ENCODE measurements at places on chromosomes 4 and X.

DNA sequence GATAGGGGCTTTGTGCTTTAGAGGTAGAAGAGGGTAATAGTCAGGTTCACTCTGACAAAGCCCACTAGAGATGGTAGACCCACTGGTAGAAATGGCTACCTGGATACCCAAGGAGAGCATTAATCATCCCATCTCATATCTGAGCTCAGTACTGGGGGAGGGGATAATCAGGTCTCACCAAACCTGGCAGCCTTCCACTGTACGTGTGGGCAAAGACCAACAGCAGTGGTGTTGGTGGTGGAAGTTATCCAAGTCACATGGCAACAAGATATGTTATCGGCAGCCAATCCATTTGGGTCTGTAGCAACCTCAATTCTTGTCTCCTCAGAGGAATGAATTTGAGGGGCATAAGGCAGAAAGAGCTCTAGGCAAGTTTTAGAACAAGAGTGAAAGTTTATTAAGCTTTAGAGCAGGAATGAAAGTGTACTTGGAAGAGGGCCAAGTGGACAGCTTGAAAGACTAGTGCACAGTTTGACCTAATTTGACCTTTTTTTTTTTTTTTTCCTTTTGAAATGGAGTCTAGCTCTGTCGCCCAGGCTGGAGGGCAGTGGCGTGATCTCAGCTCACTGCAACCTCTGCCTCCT lies 67.0 kb upstream of the CXCL13 start:
- no peak for DNase-seq

DNA sequence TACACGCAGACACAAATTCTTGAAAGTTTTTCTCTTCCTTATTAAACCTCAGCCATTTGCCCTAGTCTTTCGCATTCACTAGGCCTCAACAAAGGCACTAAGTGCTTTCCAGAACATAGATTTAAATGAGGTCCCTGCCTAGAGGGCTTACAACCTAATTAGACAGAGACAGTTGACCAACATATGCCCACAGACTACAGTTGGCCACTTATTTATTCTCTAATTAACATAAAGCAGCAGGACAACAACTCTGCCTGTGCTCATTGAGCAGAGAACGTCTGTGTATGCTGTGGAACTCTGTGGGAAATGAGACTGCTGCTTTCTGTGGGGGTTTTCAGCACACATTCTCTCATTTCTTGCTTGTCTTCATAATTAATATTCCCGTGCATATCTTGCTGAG lies 303.0 kb upstream of the TACR3 start:
- no peak for DNase-seq

DNA sequence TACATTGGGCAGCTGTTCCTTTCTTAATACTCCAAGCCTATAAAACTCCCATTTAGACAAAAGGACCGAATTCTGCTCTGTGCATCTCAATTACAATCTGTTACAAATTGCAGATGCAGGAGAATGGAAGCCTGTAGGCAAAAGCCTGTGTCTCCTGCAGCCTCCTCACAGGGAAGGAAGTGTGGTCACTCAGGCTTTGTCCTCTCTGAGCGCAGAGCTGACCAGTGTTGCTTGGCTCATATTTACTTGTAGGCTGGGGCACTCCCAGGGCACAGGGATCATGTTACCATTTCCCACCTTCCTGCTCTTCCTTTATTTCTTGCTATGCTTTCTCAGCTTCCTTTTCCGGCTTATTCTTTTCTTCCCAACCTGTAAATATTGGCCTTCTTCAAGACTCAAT lies 15.7 kb downstream of the SUPT20HL2 start:
- no peak for DNase-seq

GRCh38 chr4:7023901-7024300 lies 19.3 kb upstream of the TADA2B start:
- DNase-seq, result no peak

- peak; percentile 99 for DNase-seq
These were observed at the start of gene PPM1K for GRCh38 chr4:88284439-88285234. Gene PPM1K, minus strand, starts transcription at chr4:88284561. Its CDS starts 5,978 bp downstream, at chr4:88278583.

DNA sequence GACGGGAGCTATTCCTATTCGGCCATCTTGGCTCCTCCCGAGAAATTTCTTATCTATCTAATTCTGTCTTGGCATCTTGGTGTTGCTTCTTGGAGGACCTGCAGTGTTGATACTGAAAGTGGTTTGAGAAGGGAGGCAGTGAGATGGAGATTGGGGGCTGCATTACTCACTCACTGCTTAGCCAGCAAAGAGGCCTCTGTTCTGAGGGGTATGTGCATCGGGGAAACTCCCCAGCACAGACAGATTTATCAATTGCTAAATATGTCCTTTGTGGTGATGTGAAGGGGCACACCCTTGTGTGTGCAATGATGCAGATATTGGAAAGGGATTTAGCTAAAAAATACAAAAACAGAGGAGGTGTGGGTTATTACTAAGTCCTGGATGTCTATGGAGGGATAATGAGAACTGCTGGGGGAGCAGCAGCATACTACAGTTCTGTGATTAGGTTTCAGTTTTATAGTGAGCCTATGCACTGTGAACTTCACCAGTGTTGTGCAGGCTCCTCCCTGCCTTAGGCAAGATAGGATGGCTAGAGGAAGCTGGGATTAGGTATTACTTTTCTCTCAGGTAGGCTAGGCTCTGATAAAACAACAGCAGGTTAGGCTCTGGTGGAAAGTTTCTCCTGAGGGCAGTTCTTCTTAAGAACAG lies 279.0 kb downstream of the HS3ST1 start:
- no peak for DNase-seq

GRCh38 chrX:9141496-9141895 lies 107.6 kb upstream of the FAM9B start:
- no peak for DNase-seq

DNA sequence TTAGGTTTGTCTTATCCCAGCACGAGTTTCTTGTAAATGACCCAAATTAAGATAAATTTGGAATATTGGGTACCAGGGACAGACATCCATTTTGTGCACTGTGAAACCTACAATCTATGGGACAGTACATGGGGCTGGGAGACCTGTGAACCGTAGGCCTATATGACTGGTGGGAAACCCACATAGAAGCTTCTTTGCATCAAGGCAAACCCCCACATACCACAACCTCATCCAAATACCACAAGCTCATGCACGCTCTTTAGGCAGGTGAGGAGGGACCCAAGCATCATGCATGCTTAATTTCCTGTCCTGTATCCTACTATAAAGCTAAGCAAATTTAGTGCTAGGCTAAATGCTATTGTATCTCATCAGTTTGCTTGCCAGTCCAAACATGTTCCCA lies 47.8 kb downstream of the NIPAL1 start:
- DNase-seq, result no peak

DNA sequence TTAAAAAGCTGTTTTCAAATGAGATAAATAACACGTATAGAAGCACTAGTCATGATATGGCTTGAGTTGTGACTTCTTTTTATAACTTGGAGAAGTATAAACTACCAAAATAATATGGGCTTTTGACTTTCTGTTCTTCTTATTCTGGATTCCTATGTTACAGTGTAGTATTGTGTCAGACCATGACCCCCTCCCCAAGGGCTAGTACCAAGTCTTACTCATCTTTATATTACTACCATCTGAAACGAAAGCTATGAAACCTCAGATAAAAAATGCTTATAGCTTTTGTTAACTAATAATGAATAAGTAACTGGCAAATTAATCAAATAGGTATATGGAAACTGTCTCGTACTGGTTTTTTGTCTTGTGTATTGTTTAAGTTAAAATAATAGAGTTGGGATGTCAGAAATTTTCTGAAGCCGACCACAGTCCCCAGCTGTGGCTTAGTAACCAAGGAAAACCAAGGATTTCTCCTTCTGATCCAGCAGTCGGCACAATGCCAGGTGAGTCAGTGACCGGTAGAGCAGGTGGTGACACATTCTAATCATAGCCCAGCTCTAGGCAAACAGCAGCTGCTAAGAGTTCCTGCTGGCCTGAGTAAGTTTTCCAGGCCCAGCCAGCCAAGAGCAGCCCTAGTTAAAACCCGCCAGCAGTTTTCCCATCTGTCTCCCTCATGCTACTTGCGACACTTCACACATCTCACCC lies 163.3 kb upstream of the PRDX4 start:
- no peak for DNase-seq

- no peak for DNase-seq
These were observed 112.7 kb downstream of the BCOR start for GRCh38 chrX:39985071-39985470.

- DNase-seq, result no peak
These were observed 100.4 kb downstream of the TMEM164 start for GRCh38 chrX:110103344-110103743.

GRCh38 chr4:142815834-142816233 lies 30.3 kb downstream of the INPP4B start:
- DNase-seq, result no peak

DNA sequence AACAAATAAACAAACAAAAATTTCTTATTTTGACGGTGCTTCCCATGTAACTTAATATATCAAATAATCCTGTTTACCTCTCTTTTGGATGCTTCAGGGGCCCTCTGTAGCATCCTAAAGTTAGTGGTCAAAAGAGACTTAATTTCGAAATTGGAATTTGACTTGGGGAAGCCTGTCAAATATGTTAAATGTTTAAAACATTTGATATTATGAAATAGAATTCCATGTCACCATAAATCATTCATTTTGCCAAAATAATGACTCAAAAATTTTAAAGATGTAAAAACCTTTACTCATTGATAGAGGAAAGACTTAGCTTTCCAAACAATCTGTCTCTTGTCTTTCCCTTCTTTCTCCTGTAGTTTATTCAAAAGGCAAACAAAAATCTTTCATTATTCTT lies 20.6 kb upstream of the TEX13A start:
- DNase-seq, result no peak

- DNase-seq, result no peak
These were observed 1.8 kb downstream of the ACOX3 start for GRCh38 chr4:8438743-8439142.

DNA sequence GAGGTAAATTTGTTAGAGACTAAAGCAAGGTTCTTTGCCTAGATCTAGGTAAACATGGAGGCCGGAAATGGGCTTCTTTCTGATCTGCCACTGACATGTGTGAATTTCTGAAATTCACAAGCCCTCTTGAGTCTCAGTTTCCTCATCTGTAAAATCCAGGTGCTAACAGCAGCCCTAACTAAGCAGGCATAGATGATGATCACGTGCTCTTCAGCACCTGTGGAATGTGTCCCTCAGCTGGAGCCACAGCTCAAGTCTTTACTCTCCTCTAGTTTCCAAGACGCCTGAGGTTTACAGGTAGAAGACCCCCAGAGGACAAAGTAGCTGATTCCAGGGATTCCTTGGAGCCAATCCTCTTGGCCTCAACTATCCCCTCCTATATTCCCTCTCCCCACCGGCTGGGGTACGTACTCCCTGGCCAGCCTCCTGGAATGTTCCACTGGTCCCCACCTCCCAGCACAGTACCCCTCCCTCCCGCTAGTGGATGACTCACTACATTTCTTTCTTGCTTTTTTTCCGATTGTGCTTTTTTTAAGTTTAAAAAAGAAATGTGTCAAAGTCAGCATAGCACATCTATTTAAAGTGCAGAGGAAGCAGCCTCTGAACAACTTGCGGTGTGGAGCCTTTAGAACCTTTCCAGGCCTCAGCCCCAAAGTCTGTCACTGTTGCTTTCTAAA lies 98.4 kb downstream of the PHKA2 start:
- DNase-seq, result no peak

DNA sequence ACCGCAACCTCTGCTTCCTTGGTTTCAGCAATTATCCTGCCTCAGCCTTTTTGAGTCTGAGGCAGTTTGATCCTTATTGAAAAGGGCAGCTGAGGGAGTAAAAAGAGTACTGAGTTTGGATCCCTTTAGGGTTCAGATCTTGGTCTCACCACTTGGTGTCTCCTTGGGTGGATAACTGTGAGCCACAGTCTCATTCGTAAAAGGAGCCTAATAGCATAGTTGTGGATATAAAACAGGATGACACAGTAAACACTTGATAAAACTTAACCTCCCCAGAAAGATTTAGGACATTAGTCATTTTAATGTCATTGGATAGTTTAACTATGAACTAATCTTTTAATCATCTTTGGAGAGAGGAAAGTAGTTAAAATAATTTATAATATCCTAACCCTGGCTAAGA lies 173.0 kb downstream of the ANK2 start:
- DNase-seq, result no peak

- DNase-seq, result no peak
These were observed 242.4 kb downstream of the EVC2 start for GRCh38 chr4:5465956-5466355.

DNA sequence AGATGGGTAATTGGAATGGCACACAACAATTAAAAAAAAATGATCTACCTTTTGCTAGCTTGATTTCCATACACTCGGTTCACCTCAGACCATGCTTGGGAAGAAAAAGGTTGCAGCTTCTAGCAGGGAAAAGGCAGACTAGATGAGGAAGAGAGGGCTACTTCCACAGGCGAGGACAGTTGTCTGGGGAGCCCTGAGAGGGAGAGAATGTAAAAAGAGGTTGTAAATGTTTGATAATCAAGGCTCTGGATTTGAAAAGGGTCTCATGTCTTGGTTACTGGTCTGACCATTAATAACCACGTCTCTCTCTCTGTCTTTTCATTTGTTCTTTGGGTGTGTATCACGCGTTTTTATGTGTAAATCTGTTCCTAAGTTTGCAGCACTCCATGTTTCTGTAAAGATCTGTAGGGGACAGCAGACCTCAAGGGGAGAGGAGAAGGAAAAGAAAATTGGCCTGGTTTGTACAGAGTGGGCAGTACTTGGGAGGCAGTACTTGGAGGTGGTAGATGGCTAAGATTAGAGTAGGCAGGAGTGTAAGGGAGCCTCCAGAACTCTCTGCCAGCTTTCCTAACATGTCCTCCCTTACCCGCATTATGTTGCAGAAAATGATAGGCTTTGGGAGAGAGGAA lies 750 bp downstream of the ARMCX5 start:
- no peak for DNase-seq

DNA sequence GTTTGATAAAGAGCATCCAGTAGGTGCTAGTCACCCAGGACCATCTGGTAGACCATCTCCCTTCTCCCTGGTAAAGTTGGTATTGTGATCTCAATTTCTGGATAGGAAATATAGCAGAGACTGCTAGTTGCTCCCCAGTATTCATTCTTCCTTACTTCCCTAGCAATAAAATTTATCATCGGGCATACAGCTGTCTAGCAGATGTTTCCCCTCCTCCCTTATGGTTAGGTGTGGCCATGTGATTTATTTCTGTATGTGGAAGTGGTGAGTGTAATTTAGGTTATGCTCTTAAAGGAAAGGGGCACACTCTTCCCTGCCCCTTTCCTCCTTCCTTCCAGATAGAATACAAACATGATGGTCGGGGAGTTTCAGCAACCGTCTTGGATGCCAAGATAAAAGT lies 12.3 kb upstream of the KCND1 start:
- no peak for DNase-seq

All from activated CD4-positive, CD25-positive, alpha-beta regulatory T cell treated with anti-CD3 and anti-CD28 coated beads, Interleukin-2, amount 50 U/mL, for 72 hours (primary cell).